Germinal center (tissue), 1 donor: ENCODE measurements at places on chromosomes 11 and 22.

GRCh38 chr11:133934599-133935550, 21.9 kb downstream of the IGSF9B start:
- no peak for DNase-seq

- no peak for DNase-seq
Measured at GRCh38 chr11:15976433-15977045, 379.8 kb downstream of the SOX6 start.

DNA sequence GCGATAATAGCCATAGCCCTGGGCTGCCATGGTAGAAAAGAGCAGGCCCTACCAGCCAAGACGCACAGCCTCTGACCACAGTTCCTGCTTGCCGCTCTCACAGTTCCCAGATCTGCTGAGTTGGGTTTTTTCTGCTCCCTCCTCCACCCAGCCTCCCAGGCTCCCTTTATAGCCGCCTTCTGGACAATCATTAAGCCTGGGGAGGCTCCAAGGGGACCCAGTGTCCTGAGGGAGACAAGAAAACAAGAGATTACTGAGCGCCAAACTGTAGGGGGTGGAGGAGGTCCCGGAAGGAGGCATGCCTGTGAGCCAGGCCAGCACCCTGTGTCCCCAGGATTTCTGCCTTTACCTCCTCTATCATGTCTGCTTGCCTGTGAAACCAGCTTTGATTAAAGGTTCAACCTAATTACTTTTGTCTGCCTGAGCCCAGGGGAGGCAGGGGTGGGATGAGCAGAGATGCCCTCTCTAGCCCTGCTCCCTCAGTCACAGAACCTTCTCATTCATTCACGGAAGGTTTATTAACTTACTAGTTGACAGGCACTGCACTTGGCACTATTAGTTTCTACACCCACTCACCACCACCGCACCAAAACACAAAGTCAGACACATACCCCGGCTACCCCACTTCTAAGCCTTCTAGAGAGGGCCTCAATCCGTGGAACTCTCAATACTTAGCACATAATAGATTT, 1.2 kb downstream of the SLC37A4 start:
- no peak for DNase-seq

- no peak for DNase-seq
Measured at GRCh38 chr22:29146771-29147170, 58.9 kb upstream of the EMID1 start.

GRCh38 chr11:62654297-62654696, 1.2 kb upstream of the INTS5 start:
- DNase-seq, result no peak

GRCh38 chr11:95337972-95338429, 107.0 kb upstream of the SESN3 start:
- DNase-seq, result no peak

DNA sequence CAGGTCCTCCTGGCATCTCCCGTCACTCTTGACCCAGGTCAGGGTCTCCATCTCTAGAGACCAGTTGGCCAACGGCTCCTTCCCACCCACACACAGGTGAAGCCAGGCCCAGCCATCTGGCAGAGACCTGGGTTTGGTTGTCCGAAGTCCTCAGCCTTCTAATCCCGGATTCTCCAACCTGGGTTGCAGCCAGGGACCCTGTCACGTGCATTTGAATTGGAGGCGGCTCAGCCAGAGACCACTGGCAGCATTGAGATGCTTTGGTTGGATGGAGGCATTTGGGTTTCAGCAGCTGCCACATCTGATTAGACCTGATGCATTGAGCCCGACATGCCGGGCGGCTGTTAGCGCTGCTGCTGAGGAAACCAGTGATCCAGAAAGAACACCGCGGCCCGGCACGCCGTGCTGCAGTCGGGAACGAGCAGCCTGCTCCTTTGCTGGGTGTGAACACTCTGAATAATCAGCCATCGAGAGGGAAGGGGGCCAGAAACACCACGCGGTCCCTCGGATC, 163.2 kb downstream of the BRD1 start:
- DNase-seq, result no peak
